T-helper 2 cell treated with Interferon-gamma antibody and Interleukin-4, amounts not matched to agents 5 μg/mL and 100 μg/mL, for 36 hours (primary cell): ENCODE measurements at places on chromosomes 11 and 22.

DNA sequence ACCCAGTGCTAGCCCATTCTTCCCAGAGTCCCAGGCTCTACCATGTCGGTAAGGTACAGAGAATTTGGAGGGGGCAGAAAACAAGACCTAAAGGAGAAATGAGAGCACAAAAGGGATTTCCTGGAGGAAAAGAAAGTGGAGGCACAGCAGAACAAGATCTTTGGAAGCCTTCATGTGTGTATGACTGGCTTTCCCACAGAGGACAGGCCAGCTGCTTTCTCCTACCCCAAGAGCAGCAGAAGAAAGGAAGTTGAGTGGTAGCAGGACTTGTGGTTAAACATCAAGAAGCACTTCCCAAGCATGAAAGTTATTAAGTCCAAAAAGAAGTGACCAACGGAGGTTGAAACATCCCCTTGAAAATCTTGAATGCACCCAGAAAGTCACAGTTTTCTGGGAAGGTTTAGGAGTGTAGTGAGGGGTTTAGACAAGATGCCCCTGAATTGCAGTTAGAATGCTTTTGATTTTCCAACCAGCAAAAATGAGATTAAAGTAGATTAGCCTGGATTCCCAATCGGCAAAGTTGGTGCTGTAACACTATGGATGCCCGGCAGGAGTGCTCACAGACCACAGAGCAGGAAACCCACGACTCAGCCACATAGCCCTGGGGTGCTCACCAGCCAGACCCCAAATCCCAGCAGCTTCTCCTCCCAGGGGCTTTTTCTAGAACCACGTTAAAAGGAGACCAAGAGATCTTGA, 608 bp downstream of the TMPRSS13 start:
- DNase-seq = no peak
- H3K36me3 ChIP-seq = no peaks in the 10 kb centered on the region
- H3K27me3 ChIP-seq = no peaks in the 10 kb centered on the region
- H3K4me3 ChIP-seq = no peak overlapping the region

DNA sequence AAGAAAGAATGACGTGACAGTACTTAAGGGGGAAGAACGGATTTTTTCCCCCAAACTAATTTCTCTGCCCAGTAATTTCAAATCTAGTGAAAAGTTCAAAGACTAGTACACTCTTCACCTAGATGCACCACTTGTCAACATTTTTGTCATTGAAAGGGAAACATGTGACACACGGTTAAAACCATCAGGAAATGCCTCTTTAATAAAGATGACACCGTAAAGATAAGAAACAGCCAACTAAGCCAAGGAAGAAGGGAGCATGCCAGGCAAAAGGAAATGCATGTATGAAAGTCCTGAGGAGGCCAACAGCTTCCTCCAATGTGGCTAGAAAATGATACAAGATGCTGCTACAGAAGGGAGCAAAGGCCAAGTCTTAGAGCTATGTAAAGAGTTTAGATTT, 49.4 kb downstream of the RSF1 start:
- H3K27me3 ChIP-seq = no peaks in the 10 kb centered on the region
- peaks cover 18% of the 10 kb centered on the region for H3K4me1 ChIP-seq
- DNase-seq = no peak
- peaks cover 3% of the 10 kb centered on the region for H3K36me3 ChIP-seq
- no peak overlapping the region for H3K27ac ChIP-seq

DNA sequence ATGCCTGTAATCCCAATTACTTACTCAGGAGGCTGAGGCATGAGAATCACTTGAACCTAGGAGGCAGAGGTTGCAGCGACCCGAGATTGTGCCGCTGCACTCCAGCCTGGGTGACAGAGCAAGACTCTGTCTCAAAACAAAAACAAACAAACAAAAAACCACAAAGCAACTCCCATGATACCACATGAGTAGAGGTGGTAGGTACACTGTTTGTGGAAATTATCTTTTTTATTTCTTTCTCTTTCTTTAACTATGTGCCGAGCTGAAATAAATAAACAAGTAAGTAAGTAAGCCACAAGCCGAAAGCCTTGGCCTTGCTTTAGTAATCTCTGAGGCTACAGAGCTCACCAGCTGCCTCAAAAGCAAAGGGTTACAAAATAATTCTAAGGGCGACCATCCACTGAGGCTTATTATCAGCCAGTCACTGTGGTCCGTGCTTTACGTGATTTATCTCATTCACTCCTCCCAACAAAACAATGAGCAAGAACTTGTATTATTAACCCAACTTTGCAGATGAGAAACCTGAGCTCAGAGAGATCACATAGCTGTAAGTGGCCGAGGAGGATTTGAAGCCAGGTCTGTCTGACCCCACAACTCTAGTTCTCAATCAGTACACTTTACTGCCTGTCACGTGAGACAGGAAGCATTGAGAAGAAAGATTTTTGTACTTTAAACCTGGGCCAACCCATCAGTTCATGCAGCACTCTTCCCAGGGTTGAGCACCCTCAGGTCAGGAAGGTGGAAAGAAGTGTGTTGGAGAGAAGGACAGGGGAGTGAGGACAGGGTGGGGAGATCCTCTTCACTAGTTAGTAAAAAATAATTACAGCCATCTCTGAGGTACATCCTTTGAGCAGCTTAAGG, 69.8 kb upstream of the MTMR2 start:
- no peaks in the 10 kb centered on the region for H3K27me3 ChIP-seq
- no peak overlapping the region for H3K4me3 ChIP-seq
- no peak for DNase-seq
- no peak overlapping the region for H3K27ac ChIP-seq

GRCh38 chr11:14079011-14079410, 116.5 kb downstream of the SPON1 start:
- peak overlapping the region; percentile 68 for H3K4me3 ChIP-seq
- no peak for DNase-seq
- H3K4me1 ChIP-seq = peaks cover 42% of the 10 kb centered on the region
- no peaks in the 10 kb centered on the region for H3K36me3 ChIP-seq
- H3K27me3 ChIP-seq = peaks cover 30% of the 10 kb centered on the region

DNA sequence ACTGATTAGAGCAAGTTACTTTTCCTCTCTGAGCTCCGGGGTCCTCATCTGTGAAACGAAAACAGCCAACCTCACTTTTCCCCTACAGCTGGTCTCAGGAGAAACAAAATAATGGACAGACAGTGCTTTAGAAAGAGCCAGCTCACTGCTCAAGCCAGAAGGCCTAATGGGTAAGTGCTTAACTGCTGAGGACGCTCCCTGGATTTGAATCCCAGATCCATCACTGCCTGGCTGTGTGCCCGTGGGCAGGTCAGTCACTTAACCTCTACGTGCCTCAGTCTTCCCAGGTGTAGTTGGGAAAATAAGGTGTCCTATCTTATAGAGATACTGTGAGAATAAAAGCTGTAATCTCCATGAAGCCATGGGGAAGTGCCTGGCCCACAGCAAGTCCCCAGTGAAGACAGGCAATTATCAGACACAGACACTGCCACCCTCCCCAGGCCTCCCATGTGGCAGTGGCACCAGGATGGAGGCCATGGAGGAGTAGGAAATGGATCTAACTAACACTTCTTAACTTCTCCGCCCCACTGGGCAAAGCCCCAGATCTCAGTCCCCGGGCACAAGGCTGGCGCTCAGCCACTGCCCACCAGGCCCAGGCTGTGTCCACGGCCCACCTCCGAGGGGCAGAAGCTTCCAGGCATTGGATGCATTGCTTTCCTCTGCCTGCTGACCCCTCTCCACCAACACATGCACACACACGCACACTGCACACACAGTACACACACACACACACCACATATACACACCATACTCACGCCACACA, 9.2 kb downstream of the TP53I11 start:
- no peak overlapping the region for H3K4me3 ChIP-seq
- no peak overlapping the region for H3K27ac ChIP-seq
- DNase-seq = no peak

DNA sequence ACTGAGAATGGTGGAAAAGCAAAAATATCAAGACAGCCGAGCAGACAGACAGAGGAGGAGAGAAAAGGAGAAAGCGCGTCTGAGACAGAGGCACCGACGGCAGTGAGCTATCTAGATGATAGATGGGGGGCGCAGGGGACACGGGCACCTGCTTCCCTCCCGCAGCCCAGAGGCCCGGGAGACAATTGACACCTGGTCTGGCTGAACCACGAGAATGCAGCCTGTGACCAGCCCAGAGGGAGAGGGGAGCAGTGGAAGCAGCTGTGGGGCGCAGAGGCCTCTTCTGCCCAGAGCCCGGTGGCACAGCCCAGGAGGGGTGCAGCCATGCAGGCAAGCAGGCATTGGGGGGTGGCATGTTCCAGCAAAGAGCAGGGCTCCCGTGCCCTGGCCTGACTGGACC, 48.2 kb downstream of the ELFN2 start:
- peaks cover 6% of the 10 kb centered on the region for H3K27me3 ChIP-seq
- no peak overlapping the region for H3K27ac ChIP-seq
- no peaks in the 10 kb centered on the region for H3K4me1 ChIP-seq
- no peaks in the 10 kb centered on the region for H3K36me3 ChIP-seq

- no peaks in the 10 kb centered on the region for H3K36me3 ChIP-seq
- DNase-seq = no peak
- peaks cover 3% of the 10 kb centered on the region for H3K27me3 ChIP-seq
- H3K27ac ChIP-seq = no peak overlapping the region
- H3K4me3 ChIP-seq = no peak overlapping the region
- H3K4me1 ChIP-seq = peaks cover 9% of the 10 kb centered on the region
Measured at GRCh38 chr11:2813141-2813908, 72.2 kb downstream of the CDKN1C start.

- H3K27me3 ChIP-seq = peaks cover 24% of the 10 kb centered on the region
- no peak for DNase-seq
- no peak overlapping the region for H3K4me3 ChIP-seq
- H3K4me1 ChIP-seq = peaks cover 10% of the 10 kb centered on the region
- H3K27ac ChIP-seq = no peak overlapping the region
Measured at GRCh38 chr11:44708009-44708408, 18.8 kb upstream of the TSPAN18 start.

- peaks cover 8% of the 10 kb centered on the region for H3K27me3 ChIP-seq
- H3K4me1 ChIP-seq = peaks cover 16% of the 10 kb centered on the region
- H3K36me3 ChIP-seq = peaks cover 22% of the 10 kb centered on the region
- DNase-seq = peak; percentile 16
- peak within 1 kb of the TSS; percentile 83 for H3K4me3 ChIP-seq
Measured at GRCh38 chr22:44180706-44181032, at the start of gene PARVG. PARVG (plus strand) TSS chr22:44180925; CDS start chr22:44183330, 2,405 bp downstream.

DNA sequence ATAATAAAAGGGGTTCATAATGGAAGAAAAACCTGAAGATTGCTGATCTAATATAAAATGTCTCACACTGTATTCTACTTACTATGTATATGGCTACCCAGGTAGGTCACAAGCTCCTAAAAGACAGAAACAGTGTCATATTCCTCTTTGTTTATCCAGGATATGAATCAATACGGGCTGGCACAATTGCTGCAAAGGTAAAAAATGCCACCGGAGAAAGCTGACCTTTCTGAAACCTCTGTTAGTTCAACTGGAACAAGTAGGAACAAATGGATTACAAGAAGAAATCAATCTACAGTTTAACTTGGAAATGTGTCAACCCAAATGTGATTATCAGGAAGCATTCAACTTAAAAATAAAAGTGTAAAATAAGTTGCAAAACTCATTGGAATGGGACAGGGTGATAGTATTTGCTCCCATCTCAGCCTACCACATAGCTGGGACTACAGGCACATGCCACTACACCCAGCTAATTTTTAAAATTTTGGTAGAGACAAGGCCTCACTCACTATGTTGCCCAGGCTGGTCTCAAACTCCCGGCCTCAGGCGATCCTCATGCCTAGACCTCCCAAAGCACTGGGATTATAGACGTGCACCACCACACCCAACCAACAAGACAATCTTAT, 27.6 kb downstream of the SLC35F2 start:
- no peak overlapping the region for H3K27ac ChIP-seq
- H3K4me1 ChIP-seq = peaks cover 3% of the 10 kb centered on the region
- H3K27me3 ChIP-seq = no peaks in the 10 kb centered on the region
- DNase-seq = no peak
- no peak overlapping the region for H3K4me3 ChIP-seq

DNA sequence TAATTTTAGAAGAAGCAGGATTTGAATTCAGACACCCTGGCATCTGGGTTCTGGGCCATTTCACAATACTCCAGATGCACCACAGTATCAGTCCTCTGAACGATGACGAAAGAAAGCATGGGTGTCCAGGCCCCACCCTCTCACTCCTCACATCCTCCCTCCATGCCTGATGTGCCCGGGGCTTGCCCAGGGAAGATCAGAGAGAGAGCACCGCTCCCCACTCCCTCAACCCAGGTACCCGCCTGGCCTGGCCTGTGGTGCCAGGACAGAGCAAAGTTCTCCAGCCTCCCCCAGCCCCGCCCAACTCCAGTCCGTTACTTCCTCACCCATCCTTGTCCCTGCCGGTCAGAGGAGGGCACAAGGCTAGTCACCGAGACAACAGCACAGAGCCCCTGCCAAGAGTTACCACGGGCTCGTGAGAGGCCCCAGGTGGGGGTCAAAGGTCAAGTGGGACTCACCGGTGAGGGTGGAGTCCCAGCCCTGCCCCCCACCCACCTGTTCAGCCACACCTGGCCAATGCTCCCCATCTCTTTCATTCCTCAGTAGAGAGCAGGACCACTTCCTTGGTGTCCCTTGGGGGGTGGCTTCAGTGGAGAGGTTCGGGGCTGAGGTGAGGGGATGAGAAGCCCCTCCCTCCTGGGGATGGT, 8.1 kb downstream of the BCL9L start:
- H3K27ac ChIP-seq = peak overlapping the region; percentile 94
- peaks cover 25% of the 10 kb centered on the region for H3K36me3 ChIP-seq
- H3K27me3 ChIP-seq = no peaks in the 10 kb centered on the region
- H3K4me1 ChIP-seq = peaks cover 79% of the 10 kb centered on the region
- DNase-seq = peak; percentile 54
- peak overlapping the region; percentile 84 for H3K4me3 ChIP-seq

DNA sequence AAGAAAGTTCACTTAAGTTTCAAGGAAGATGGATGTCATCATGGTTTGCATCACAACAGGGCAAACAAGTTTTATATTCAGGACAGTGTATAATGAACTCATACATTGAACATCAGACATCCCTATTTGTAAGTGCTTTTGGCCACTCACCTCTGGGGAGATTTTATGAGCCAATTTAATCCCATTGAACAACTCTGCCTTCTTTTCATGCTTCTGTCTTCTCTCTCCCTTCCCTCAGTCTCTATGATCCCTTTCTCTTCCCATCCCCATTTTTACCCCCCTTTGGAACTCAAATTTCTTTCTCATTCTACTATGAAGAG, 234.3 kb upstream of the POU2AF2 start:
- no peaks in the 10 kb centered on the region for H3K27me3 ChIP-seq
- DNase-seq = no peak
- no peak overlapping the region for H3K4me3 ChIP-seq
- H3K36me3 ChIP-seq = no peaks in the 10 kb centered on the region
- no peaks in the 10 kb centered on the region for H3K4me1 ChIP-seq
- no peak overlapping the region for H3K27ac ChIP-seq
